AML-193 (cell line): ENCODE measurements at places on chromosomes 4 and X.

- DNase-seq = no peak
These were observed at the start of gene SLC38A5 for GRCh38 chrX:48470110-48470832. Gene SLC38A5 (minus strand): TSS chrX:48470260. CDS start chrX:48467924, 2,336 bp downstream.

DNA sequence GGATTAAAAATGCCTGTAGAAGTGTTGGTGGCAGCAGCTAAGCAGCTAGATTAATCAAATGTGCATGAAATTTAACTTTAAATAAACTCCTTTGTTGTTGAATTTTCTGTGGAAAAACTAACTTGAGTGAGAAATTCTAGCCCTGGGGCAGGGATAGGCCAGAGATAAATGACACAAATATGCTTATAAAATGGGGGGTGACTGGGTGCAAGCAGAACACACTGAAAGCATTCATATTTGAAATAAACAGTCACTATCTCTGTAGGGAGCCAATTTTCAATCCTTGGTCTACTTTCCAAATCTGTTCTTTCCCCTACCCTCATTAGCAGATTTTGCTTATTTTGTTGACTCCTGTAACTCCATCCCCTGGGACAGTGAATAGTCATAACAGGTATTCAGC is 47.9 kb downstream of the RBPJ start:
- DNase-seq = no peak

DNA sequence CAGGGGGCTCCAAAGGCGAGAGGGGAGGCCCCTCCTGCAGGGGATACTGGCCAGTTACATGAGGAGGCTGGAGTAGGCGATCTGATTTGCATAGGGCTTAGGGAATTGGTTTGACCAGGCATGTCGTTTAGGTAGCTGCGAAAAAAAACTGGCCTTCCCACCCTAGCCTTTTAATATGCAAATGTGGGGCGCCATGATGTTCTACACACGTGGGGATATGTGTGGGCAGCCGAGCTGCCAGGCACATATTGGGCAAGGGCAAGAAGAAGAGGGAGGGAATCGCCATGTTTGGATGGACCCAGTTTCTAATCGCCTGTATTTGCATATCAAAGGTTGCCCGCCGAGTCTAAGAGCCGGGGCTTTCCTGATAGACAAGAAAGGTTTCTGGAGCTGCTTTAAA is 121.3 kb downstream of the PRKX start:
- no peak for DNase-seq

GRCh38 chrX:97482666-97483300 is 599.1 kb downstream of the RPA4 start:
- DNase-seq = no peak

DNA sequence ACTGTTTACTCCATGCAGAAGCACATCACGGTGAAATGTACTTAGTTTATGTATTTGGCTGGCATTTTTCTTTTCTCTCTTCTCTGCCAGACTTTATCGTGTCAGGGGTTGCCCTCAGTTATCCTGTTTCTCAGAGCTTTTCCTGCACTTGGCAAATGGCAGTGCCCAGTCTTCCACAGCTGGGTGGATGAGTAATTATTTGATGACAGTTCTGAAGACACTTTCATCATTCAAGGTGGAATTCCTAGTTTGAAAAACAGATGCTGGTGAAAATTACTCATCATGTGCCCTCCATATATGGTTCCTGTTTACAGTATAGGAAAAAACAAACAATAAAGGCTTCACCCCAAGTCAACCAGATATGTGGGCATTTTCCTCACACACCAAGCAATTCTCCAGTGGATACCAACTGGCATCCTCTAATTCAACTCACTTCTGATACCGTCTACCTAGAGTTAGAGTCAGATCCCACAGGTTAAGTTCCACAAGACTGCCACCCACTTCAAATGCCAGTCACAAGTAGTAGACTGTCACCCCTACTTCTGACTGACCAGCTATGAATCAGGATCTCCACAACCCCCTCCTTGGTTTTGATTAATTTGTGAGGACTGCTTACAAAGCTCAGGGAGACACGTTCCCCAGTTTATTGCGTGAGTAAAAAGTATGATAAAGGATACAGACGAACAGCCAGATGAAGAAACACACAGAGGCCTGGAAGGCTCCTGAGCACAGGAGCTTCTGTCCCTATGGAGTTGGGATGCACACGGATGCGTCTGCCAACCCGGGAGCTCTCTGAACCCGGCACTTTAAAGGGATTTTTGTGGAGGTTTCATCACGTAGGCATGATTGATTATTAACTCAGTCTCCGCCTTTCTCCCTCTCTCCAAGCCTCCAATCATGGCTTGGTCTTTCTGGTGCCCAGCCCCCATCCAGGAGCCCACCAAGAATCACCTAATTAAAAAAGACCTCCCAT is 72.9 kb downstream of the CLDN34 start:
- DNase-seq = no peak

DNA sequence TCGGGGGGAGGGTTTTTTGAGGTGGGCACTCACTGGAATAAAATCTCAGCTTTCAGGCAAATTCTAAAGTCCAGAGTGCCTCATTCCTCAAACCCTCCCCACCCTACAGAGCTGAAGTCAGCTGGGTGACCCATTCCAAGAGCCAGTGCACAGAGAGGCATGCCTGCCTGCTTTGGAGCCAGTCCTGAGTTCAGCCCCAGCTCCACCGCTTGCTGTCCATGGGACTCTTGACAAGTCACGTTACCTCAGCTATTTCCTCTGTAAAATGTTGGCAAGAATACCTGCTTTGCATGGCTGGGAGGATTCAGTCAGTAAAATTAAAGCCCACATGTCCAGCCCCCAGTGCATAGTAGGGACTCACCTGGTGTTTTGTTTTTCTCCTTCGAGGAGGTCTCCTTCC is 125.9 kb upstream of the PJA1 start:
- DNase-seq = no peak

- DNase-seq = no peak
These were observed 19.7 kb downstream of the FABP2 start for GRCh38 chr4:119302073-119302832.

DNA sequence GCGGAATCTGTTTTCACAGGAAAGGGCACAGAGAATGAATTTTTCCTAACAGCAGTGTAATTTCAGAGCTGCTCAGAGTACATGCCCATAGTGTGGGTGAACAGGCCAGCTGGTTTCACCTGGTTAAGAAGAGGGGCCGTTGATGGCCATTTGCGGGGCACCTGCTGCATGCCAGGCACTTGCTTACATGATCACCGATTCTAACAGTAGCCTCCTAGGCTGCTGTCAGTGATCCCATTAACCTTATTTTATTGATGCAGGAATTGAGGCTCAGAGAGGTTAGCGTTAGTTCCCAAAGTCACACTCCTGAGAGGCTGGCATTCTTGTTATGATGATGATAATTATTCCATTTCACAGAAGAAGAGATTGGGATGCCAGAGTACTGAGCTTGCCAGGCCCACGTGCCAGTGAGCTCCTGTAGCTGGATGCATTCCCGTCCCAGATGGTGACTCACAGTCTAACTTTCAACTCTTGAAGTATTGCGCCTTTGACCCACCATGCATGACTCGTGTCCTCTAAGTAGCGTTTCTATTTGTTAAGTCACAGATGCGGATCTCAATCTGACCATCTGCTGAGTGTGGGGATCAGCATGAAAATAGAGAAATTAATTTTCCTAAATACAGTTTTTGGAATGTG is 76.5 kb downstream of the PSAPL1 start:
- no peak for DNase-seq

DNA sequence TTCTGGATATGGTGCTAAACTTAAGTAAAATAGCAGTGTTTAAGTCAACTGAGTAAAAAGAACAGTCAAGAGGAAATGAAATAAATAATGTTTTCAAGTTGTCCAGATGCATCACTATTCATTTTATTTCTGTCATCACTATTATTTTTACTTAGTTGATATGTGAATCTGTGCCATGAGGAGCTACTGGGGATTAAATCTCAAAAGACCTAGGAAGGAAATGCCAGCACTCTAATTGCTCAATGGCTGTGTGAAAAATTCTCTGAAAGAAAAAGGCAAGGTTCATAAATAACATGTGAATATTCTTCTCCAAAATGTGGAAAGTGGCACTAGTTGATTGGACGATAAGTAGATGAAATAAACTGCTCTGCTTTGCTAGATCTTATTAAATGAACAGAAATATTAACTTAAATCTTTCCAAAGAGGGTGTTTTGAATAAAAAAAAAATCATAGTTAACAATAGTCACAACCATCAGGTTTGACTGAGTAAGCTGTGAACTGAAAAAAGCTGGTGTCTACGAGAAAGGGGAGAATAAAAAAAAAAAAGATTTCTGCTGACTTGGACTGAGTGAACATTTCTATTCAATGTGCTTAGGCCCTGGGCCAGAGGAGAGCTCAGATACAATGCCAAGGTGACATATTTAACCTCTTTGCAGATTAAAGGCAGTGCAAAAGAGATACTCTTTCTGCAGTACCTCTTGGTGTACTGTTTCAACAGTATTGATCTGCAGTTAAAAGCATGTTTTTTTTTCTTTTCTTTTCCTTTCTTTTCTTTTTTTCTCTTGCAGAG is 1.6 kb downstream of the SPARCL1 start:
- no peak for DNase-seq

- DNase-seq = no peak
These were observed 43.3 kb upstream of the PRDM8 start for GRCh38 chr4:80153874-80154544.

GRCh38 chrX:9703406-9703805 is 62.2 kb downstream of the GPR143 start:
- no peak for DNase-seq

- peak; percentile 24 for DNase-seq
These were observed 1.7 kb downstream of the PHF8 start for GRCh38 chrX:54042609-54043021.

- no peak for DNase-seq
These were observed 219.0 kb upstream of the GIMD1 start for GRCh38 chr4:106587558-106587957.

DNA sequence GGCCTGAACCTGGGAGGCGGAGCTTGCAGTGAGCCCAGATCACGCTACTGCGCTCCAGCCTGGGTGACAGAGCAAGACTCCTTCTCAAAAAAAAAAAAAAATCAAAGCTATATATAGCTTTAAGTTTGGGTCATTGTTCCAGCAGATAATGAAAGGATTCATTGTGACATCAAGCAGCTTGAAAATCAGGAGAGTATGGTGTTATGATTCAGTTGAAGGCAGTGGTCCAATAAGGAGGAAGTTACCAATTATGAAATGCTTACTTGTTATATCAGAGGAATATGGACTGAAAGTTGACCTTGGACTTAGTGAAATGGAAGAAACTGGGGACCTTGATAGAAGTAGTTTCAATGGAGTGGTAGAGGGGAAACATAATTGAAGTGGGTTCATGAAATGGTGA is 140.4 kb upstream of the MAD2L1 start:
- peak; percentile 5 for DNase-seq

GRCh38 chr4:22345678-22346077 is 170.2 kb downstream of the ADGRA3 start:
- DNase-seq = no peak

GRCh38 chr4:173515458-173515857 is 14.6 kb downstream of the HAND2 start:
- no peak for DNase-seq

DNA sequence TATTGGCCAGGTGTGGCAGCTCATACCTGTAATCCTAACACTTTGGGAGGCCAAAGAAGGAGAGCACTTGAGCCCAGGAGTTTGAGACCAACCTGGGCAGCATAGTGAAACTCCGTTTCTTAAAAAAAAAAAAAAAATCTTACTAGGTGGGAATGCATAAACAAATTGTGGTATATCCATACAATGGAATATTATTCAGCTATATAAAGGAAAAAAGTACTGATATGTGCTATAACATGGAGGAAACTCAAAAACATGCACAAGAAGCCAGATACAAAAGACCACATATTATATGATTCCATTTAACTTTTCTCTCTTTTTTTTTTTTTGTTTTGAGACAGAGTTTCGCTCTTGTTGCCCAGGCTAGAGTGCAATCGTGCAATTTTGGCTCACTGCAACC is 13.5 kb upstream of the BCORL1 start:
- no peak for DNase-seq

DNA sequence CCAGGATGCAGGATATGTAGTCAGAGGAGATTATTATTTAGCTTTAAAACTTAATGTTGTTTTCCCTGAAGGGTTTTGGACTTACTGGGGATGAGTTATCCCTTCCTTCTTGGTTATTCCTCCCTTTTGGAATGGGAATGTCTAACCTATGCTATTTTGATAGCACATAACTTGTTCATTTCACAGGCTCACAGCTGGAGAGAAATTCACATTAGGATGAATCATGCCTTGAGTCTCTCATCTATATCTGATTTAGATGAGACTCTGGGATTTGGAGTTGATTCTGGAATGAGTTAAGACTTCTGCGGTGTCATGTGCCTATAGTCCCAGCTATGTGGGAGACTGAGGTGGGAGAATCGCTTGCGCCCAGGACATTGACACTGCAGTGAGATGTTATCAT is 81.1 kb downstream of the ATP11C start:
- no peak for DNase-seq

DNA sequence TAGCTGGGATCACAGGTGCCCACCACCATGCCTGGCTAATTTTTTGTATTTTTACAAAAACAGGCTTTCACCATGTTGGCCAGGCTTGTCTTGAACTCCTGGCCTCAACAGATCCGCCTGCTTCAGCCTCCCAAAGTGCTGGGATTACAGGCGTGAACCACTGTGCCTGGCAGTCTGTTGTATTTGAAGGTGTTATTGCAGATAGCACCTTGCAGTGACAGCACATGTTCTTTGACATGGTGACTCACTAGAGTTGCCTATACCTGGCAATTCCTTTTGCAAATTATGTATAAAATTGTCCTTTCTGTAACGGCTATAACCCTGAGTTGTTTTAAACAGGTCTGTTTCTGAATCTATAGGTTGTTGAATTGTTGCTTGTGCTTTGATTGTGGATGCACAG is 7.9 kb downstream of the OGT start:
- DNase-seq = no peak

GRCh38 chrX:154541896-154542722 is 4.5 kb downstream of the G6PD start:
- DNase-seq = peak; percentile 31

DNA sequence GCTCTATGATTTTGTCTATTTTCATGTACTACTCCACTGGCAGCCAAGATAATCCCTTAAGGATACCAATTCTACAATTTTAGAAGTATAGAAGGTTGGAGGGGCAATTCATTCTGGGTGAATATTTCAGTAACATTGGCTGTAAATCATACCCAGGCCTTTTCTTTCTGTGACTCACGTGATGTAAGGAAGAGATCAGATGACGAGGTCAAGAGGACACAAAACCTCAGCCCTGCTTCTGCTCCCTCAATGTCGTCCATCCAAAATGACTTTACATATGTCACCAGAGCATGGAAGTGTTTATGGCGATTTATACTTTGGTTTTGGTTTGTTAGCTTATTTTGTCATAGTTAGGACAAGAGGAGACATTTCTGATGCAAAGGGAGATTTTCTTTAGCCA is 70.7 kb upstream of the SLC4A4 start:
- DNase-seq = no peak
